Activated CD4-positive, alpha-beta T cell treated with anti-CD3 and anti-CD28 coated beads for 1 hour (primary cell): ENCODE measurements at places on chromosomes 7 and 10.
A peak's percentile ranks its signal among the peaks of the same experiment; 100 is the strongest.

DNA sequence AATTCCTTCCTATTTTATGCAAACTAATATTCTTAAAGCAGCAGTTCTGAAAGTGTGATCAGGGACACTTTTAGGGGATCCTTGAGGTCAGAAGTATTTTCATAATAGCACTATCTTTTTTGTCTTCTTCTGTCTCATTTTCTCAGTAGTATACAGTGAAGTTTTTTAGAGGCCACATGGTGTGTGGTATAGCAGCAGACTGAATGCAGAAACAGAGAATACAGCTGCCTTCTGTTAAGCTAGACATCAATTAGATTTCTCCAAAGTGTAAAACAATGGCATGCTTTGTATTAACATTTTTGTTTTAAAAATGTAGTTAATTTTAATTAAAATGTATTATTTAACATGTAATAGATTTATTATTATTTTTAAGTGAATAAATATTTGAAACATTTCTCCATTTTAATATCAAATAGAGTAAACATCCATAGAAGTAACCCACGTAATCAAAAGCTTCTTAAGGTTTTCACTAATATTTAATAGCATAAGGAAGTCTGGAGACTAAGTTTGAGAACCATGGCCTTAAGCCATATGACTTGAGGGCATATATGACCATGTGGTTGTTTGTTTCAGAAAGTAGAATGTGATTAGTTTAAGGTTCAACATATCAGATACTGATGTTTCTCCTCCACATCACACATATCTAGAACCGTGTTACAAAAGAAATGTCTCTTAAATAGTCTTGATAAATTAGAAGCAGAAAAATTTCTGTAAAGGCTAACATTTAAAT is 94.0 kb downstream of the PRKG1 start:
- DNase-seq: no peak

- no peak for DNase-seq
Observed at GRCh38 chr10:12603766-12604470, 254.6 kb downstream of the CAMK1D start.

GRCh38 chr7:14582010-14582409 is 320.5 kb downstream of the DGKB start:
- DNase-seq: no peak

GRCh38 chr10:34256216-34256615 is 558.9 kb downstream of the PARD3 start:
- DNase-seq: no peak

GRCh38 chr10:74822101-74822500 is 4.3 kb upstream of the KAT6B start:
- DNase-seq: no peak

DNA sequence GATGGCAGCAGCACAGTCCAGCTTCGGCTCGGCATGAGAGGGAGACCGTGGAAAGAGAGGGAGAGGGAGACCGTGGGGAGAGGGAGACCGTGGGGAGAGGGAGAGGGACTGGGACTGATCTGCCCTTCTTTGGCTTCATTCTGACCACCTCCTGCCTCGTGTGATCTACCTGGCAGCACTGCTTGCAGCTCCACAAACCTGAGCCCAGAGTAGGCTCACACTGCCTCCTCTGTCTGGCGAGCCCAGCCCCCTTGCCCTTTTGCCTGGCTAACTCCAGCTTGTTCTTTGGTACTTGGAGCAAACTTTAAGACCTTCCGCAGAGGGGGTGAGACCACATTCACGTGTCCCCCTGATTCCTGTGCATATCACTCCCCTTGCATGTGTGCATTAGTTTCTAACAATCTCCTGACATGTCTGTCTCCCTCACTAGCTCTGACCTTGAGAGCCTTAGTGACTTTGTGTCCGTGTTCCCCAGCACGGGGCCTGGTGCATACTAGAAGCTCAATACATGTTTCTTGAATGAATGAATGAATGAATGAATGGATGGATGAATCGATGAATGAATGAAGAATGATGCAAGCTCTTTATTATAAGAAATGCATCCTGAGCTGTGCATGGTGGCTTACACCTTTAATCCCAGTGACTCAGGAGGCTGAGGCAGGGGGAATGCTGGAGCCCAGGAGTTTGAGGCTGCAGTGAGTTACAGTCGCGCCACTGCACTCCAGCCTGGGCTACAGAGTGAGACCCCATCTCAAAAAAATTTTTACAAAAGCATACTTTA is 31.2 kb downstream of the UBTD1 start:
- no peak for DNase-seq

- no peak for DNase-seq
Observed at GRCh38 chr10:70651661-70652060, 20.6 kb upstream of the ADAMTS14 start.

- no peak for DNase-seq
Observed at GRCh38 chr10:113381981-113382509, 170.8 kb upstream of the HABP2 start.

- no peak for DNase-seq
Observed at GRCh38 chr7:4042402-4043045, 639.6 kb upstream of the FOXK1 start.

- no peak for DNase-seq
Observed at GRCh38 chr10:132645630-132646442, 108.2 kb downstream of the INPP5A start.

- no peak for DNase-seq
Observed at GRCh38 chr10:129394518-129395328, 72.3 kb upstream of the MGMT start.

- DNase-seq: no peak
Observed at GRCh38 chr10:45471059-45471458, 97.0 kb downstream of the ALOX5 start.

- DNase-seq: no peak
Observed at GRCh38 chr10:80769700-80770160, 232.0 kb downstream of the SH2D4B start.

DNA sequence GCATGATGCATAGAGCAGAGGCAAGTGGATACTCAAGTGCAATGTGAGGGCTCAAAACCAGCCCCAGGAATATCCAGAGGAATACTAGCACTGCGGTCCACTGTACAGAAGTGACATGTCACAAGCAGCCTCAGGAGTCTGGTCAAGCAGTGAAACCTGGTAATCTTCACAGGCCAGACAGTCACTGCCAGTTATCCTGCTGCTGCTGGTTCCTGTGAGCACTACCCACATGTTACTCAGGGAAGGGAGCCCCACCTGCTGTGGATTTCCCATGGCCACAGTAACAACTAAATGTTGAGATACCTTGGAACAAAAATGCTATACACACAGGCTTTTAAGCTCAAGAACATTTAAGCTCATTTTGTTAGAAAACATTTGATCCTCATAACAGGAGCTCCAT is 103.0 kb downstream of the RNF133 start:
- no peak for DNase-seq

DNA sequence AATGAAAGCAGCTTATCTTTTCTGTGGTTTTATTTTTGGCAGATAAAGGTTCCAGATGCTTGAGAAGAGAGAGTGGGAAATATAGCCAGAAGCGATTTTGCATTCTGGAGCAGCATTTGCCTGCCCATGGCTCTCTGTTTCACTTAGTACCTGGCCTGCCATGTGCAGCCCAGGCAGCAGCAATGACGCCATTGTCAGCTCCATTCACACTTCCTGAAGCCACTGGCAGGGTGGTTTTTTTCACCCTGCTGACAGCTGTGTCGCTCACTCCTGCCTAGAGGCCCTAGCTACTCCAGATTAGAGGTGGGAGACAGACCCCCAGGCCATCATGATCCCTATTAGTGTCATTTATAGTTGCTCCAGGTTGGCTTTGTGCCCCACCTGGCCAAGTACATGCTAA is 30.1 kb upstream of the NEUROD6 start:
- DNase-seq: no peak

GRCh38 chr10:59880971-59881510 is 25.3 kb downstream of the CCDC6 start:
- no peak for DNase-seq

DNA sequence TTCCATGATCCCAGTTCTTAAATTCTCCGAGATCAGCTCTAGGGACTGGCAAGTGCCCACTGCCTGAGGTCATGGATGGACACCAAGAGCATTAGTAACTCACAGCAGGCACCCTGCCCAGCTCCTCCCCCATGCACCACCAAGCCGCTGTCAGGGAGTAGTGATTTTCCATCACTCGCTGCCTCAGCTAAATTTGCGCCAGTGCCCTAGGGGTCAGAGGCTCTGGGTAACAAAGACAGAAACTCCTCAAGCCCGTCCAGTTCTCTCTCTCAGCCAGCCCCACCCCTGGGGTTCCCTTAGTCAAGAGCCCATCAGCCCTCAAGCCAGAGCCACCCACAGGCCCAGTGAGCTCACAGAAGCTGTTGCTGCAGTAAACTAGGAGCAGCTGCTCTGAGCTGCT is 30.0 kb downstream of the PAX2 start:
- DNase-seq: no peak

DNA sequence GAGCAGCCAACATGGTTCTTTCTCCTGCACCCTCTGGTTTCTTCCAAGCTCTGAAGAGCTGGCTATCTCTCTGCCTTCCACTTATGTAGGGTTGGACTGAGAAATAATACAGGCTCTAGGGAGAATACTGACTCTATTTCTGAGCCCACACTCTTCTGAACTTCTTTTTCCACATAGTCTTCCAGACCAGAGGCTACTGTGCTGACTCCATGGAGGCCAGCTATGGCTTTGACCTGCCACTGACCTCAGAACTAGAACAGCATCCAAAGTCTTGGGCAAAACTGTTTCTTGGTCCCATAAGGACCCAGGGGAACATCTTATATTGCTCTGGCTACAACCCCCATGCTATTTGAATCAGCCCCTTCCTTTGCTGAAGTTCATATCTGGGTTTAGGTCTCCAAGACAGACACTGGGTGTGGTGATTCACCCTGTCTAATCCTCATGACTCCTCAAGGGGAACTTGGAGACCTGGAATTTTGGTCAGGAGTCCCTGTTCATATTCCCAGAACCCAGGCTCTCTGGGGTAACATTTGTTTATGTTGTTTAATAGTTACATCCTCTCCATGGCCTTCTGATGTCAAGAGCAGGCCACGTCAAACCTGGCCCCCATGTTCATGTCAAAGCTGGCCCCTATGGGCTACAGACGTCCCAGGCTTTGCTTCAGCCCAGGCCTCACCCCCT is 12.1 kb upstream of the PLAU start:
- DNase-seq: no peak

DNA sequence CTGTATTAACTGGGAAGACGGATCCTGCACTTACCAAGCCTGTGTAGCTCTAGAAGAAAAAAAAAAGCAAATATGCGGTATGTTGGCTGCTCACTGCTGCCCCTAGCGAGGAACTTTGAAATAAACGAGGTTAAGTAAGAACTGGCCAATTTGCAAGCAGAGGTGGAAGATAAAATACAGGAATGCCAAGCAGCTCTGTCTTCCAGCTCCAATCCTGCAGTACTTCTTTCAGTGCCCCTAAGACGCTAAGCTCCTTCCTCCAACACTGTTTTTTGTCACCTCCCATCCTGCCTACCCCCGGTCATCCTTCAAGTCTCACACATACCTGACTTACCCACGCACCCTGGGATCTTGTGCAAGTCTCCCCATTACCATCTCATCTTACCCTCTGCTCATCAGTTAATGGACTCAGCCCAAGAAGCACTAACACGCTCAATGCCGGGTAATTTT is 809 bp downstream of the C10orf143 start:
- DNase-seq: peak; percentile 38

DNA sequence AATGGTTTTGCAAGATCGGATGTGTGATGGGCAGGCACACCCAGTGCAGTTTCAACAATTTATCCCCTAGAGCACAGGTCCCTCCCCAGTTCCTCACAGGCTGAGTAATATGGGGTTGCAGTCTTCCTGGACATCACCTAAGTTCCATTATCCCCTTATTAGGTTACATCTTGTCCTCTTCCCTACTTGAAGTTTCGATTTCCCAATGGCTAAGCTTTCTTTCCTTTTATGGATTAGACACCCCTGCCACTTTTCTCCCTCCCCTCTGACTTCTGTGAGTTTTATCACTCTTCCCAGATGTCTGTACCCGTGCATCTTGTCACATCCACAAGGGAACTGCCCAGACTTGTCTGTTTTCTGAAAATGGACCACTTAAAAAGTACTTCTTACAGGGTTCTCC is 2.4 kb upstream of the NIPSNAP2 start:
- DNase-seq: no peak

- no peak for DNase-seq
Observed at GRCh38 chr7:80646083-80646865, 7.8 kb downstream of the CD36 start.

- DNase-seq: no peak
Observed at GRCh38 chr7:42168512-42168911, 68.5 kb downstream of the GLI3 start.

DNA sequence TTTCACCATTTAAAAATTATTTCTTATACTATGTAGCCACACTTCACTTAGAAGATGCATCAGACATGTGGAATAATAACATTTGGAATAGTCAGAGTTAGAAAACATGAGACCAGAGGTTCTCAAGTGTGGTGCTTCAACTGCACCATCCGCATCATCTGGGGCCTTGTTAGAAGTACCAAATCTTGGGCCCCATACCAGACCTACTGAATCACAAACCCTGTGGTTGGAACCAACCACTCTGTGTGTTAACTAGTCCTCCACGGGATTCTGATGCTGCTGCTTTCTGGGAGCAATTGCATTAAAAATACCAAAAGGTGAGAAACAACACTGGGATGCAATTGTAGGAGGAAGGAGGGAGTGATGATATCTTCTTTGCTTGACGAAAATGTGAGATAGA is 125.2 kb downstream of the GNAT3 start:
- no peak for DNase-seq

DNA sequence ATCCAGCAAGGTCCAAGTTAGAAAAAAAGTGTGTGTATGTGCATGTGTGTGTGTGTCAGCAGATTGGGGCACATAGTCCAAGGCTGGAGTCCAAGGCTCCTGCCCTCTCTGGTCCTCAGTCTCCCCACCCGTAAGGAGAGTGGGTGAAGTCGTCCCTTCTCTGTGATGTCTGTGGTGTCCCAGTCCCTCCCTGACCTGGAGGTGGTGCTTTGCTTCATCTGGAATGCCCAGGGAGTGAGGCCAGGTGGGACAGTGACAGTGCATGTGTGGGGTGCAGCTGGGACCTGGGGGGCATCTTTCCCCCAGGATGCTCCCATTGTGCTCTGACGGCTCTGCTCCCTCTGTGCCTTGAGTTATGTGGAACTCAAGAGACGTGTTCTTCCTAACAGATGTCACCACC is 18.0 kb downstream of the AQP1 start:
- no peak for DNase-seq
